ENCODE measurements at places on chromosomes 1 and 21.
A peak's percentile ranks its signal among the peaks of the same experiment; 100 is the strongest.

DNA sequence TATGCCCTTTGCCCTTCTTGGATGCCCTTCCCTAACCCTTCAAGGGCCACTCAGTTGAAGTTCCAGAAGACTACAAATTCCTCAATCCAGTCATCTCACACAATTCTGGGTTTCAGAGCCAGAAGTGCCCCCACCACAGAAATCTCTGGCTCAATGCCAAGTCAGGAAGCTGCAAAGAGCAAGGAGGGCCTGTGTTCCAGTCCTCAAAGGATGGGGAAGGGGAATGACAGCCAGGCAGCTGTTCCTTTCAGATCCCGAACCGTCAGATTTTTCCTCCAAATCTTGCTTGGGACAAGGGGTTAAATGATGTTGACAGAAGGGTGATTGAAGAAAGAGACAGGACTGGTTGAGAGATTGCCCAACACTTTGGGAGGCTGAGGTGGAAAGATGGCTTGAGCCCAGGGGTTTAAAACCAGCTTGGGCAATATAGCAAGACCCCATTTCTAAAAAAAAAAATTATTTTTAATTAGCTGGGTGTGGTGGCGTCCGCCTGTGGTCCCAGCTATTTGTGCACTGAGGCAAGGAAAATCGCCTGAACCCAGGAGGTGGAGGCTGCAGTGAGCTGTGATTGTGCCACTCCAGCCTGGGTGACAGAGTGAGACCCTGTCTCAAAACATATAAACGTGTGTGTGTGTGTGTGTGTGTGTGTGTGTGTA is 716 bp upstream of the HPDL start:
- DNase-seq, result no peak

- no peak for DNase-seq
Measured at GRCh38 chr1:164581762-164582161, 22.8 kb downstream of the PBX1 start.

DNA sequence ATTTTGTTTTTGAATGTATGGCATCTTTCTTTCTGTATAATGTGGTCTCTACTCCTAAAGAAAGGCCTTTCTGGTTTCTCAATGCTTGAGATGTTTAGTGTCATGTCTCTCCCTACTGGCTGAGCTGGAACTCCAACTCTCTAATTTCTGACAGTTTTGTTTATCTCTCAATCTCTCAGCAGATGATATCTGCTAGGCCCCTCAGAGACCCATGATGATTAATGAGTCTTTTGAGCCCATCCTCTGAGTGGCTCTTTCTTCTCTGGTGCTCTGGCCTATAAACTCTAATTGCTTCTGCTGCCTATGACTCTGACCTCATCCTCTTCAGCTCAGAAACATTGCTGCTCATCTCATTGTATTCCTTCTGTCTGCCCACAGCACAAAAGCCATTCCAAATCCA is 46.6 kb downstream of the CRB1 start:
- DNase-seq, result no peak

DNA sequence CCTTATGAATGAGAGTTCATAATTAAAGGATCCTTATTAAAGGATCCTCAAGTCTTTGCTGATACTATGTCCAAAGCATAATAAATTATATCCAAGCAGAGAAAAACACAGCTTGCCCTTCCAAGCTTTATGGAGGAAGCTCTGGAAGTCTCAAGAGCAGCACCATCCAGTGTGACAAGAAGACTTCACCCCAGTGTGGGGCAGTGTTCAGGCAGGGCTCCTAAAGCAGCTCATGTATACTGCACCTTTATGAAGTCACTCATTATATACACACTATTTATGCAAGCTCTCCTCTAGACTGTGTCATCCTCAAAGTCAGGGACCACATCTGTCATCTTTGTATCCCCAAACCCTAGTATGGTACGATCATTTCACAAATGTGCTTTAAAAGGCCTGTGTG is 11.9 kb upstream of the CCN1 start:
- no peak for DNase-seq

- no peak for DNase-seq
Measured at GRCh38 chr1:97245682-97246081, 524.1 kb downstream of the PTBP2 start.

- DNase-seq, result no peak
Measured at GRCh38 chr21:26814386-26814785, 30.8 kb downstream of the ADAMTS1 start.

GRCh38 chr1:155169541-155169940 is 3.6 kb downstream of the KRTCAP2 start:
- DNase-seq, result no peak

DNA sequence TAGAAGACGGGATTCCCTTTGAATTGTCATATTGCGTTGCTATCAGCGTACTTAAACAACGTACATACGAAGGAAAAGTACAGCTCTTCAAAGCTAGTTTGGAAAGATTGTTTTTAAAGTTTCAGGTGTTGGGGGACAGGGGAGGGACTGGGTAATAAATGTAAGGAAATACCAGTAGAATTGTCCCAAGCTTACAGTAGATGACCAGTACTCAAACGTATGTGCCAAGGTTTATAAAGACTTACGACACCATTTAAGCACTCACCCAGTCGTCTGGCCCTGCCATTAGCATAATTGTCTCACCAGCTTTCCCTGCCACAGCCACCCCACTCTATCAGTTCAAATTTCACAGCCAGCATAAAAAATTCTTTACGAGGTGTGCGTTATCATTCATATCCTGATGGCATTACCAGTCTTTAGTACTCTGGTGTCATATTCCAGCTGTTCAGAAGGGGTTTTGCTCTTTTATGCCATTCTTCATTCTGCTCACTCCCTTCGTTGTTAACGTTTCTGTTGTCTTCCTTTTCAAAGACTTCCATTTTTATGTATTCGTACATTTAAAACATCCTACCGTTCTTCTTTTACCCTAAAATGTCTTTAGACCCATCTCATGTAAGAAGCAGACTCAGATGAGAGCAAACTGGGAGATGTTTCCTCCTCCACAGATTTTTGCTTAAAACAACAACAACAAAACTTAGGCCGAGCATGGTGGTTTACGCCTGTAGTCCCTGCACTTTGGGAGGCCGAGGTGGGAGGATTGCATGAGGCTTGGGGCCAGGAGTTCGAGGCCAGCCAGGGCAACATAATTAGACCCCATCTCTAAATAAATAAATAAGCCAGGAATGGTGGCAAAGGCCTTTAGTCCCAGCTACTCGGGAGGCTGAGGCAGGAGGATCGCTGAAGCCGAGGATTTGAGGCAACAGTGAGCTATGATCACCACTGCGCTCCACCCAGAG is 1.0 kb upstream of the HP1BP3 start:
- DNase-seq, result no peak

GRCh38 chr1:158179301-158180041 is 1.2 kb upstream of the CD1D start:
- DNase-seq, result no peak

DNA sequence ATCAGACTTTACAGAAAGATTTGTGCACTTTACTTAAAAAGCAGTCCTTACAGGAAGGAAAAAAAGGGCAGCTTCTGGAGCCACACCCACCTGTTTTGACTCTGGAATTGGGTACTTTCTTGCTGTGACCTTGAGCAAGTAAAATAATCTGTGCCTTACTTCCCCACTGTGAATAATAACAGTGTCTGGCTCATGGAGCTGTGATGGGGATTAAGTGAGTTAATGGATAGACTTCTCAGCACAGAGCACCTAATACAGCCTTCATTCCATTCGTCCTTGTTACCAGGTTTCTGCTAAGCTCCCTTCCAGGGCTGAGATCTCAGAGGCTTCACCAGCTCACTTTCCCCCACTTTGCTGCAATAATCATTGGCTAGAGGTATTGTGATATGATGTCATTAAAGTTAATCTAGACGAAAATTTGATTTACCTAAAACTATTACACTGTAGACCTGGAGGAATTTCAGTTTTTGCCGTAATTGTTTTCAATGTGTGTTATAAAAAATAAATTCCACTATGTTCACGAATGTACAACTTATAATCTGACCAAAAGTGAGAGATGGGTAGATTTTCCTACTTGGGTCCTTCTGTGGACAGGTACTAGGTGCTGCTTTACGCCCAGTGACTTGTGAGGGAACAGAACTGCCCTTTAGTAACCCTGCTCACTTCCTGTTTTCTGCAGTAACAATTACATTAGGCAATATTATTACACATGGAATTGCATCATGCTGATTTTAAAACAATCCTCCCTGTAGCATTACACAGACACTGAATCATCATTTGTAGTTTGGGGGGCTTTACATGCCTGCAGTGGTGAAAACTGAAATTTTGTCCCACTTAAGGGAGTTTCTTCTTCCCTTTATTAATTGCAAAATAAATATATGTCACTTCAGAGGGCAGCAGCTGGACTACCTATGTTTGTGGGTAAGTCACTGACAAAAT is 19.7 kb upstream of the ABCG1 start:
- DNase-seq, result no peak

GRCh38 chr1:154352581-154353459 is 27.5 kb downstream of the ATP8B2 start:
- no peak for DNase-seq

DNA sequence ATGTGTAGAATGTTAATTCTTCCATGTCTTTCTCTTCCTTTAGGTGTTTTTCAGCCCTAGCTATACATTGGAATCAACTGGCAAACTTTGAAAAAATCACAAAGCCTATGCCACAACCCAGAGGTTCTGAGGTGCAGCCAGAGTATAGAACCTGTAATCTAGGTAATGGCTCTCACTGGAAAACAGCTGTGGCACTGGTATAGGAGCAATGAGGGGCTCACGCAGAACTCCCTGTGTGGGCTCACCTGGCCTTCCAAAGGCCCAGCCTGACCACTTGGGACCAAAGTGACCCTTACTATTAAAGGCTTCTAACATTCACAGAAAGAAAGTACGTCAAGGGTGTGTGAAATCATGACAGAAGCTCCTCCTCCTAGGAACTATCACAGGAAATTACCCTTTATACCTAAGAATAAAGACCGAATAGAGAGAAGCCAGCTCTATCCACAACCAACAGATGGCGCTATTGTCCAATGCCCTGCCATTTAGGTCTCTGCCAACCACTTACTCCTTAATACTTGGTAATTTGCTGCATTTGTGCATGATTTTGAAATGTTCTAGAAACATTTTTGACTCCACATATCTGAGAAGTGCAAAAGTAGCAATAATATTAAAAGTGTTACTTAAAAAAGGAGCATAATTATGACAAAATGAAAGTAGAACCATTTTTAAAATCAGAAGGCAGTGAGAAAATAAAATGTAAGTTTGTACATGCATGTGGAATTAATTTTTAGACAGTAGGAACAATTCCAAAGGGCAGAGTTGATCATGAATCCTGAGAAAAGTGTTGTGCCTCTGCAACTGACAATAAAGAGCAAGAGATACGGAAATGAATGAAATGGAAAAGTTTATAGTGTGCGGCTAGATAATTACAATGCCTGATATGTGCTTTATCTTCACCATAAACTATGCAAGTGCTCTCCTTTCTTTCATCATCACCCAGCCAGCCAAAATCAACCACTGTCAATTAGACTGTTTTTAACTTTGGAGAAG is 93.1 kb upstream of the HAO2 start:
- peak; percentile 37 for DNase-seq

GRCh38 chr1:157363660-157364140 is 188.6 kb downstream of the FCRL5 start:
- DNase-seq, result no peak

GRCh38 chr1:167071286-167071685 is 18.9 kb downstream of the GPA33 start:
- DNase-seq, result no peak

DNA sequence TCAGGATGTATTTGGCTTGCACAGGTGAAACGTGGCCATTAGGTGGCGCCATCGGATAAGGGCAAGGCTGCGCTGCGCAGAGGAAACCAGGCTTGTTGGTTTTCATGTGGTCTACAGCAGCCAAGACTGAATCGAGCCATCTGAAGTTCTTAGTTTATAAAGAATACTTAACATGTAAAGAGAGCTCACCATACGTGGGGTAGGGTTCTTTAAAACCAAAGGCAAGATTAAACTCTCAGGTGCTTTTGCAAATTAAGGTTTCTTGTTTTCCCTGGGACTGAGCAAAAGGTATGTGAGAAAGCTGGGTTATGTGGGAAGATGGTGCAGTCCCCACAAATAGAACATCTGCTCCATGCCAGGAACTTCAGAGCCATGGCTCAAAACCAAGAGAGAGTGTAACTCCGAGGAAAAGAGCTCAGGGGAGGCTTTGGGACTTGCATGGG is 9.3 kb downstream of the MASP2 start:
- DNase-seq, result peak; percentile 81

DNA sequence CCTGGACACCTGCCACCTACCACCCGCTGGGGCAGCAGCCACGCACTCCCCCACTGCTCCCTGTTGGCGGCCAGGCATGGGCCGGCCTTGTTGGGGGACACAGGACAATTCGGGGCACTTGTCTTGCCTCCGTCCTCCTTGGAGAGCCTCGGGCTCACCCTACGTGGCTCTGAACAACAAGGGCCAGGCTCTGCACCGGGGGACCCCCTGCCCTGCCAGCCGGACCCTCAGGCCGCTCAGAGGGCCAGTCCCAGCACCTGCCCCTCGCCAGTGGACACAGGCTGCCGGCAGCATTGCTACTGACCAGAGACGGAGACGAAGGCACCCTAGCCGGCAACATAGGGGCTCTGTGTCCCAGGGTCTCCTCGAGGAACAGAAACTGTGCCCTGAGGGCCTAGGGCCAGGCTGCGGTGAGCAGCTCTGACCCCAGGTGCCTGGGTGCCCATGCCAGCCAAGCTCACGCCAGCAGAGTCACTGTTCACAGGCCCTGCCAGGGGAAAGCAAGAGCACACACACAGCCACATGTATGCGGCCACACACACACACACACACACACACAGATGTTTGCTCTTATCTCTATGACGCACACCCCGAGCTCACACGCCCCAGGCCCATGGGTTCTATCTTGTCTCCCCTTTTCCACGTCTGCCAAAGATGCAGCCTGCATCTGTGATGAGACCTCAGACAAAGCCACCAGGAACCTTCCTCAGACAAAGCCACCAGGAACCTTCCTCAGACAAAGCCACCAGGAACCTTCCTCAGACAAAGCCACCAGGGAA is 45.9 kb downstream of the MORN1 start:
- no peak for DNase-seq

DNA sequence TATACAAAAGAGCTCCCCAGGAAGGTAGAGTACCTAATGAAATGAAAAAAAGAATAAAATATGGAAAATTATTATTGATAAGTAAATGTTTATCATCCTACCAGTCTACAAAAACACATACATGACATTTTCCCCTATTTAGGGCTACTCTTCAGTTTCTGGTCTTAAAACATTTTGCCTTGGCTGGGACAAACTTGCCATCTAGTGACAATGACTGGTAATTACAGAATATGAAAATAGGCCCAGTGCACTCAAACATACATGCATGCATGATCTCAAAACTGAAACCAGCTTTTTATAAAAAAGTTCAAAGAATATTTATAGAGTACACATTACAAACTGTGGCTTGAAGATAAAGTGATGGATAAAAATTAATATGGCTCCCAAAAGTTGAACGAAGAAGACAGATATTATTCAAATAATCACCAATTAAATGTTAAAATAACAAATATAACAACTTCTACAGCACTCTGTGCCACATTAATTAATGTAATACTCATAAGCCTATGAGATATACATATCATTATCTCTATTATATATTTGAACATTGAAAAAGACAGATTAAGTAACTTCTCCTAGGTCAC is 10.5 kb upstream of the RNPC3 start:
- no peak for DNase-seq

Measured in stimulated activated CD4-positive, alpha-beta T cell treated with anti-CD3 and anti-CD28 coated beads, TNF-alpha, amount 100 ng/mL, for 48 hours (primary cell).